IPS DF 19.7 (cell line): ENCODE measurements at places on chromosomes 7 and 10.

GRCh38 chr10:28127881-28128280, 129.0 kb upstream of the ODAD2 start:
- no peak for DNase-seq

DNA sequence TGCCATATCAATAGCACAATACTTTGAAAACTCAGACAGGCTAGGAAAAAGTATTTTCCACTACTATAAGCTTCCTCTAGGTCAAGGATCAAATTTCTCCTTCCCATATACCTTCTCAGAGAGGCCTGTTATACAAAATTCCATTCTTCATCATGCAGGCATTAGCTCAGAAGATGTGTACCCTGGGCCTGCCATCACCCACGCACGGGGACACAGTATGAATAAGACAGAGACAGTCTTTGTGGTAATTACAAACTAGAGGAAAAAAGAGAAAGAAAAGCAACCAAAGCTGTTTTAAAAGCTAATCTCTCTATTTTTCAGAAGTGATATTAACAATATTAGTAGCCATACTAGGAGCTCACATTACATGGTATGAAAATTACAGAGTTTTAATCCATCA, 236.8 kb upstream of the AOAH start:
- DNase-seq = no peak

DNA sequence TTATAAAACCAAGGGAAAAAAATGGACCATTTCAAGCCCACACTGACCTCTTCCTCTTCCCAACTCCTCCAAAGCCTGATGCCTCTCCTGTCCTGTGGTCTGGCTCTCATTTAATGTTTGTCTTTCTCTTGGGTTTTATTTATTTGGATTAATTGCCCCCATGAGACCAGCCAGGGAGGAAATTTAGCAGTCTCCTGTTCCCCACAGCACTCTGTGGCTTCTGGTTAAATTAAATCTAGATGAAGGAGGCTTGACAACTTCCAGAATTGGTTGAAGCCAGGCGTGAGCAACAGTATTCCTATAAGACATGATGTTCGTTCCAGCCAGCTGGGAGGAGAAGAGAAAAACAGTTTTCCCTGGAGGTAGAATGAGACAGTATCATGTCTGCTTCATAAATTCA, 15.1 kb upstream of the PRLHR start:
- no peak for DNase-seq

DNA sequence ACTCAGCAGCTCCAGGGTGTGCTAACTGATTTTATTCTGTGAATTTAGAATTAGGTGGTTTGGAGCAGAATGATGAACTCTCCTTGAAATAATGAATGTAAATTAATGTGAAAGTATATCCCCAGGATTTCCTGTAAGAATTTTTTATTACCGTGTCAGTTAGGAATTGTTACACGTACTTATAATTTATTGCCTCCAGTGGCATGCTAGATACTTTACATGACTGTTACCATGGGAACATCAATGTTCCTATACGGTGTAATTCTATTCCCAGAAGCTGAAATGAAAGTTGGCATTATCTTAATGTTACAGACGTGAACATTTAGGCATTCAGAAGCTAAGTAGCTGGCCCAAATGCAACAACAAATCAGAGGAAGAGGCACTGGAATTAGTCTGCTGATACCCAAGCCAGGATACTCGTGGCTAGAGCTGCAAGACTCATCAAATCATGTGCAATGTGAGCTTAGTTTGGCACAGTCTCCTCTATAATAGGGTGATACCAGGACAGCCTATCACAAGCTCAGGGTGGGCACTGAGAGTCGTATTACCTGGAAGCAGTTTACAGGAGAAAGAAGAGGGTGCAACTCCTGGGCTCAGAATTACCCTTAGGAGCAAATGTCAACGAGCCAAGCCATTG, 30.0 kb upstream of the PRKAR2B start:
- DNase-seq = no peak

GRCh38 chr10:697097-697875, 7.8 kb upstream of the DIP2C start:
- DNase-seq = no peak

GRCh38 chr7:41415471-41416207, 287.3 kb downstream of the INHBA start:
- no peak for DNase-seq

DNA sequence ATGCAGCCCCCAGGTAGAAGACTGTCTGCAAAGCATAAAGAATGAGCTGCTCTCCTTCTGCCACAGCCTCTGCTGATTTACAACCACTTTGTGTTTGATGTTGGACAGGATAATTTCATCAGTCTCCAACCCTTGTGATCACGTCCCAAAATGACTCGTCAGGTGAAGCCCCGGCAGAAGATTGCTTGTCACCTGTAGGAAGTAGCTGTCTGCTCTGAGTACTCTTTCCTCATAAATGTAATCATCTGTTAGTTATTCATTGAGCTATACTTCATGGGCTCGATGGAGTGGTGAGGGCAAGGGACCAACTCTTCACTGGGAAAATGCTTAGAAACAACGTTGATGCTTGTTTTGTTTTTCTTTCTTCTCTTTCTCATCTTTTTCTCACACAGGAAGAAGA, 290.9 kb upstream of the SP8 start:
- no peak for DNase-seq

DNA sequence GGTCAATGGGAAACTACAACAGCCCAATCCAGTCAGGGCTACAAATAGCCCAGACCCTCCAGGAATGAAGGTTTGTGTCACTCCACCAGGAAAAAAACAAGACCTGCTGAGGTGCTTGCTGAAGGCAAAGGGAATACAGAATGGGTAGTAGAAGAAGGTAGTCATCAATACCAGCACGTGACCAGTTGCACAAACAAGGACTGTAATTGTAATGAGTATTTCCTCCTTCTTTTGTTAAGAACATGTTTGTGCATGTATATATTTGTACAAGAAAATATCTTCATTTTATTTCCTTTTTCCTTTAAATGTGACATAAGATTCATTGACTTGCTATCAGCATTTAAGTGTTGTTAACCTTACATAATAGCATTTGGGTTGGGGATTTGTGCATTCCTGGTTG, 229.3 kb downstream of the IMMP2L start:
- DNase-seq = no peak

DNA sequence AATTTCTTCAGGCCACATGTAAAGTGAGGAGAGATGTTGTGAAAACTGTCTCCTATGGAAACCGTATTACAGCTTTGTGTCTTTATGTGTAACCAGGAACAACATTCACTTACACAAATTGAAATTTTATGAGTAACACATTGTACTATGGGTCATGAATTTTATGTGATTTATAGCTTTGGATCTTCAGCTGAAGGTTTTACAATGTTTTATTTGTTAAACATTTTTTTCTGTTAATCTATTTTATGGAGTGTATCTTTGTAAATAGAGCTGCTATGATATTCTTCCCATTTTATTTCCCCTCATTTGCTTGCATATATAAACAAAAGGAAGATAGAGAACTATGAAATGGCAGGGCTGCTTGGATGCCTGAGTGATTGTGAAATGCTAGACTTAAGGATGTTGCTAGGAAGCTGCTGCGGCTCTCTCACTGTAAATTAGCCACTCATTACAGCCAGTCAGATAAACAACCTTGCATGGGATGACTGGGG, 104.5 kb upstream of the PCLO start:
- no peak for DNase-seq

DNA sequence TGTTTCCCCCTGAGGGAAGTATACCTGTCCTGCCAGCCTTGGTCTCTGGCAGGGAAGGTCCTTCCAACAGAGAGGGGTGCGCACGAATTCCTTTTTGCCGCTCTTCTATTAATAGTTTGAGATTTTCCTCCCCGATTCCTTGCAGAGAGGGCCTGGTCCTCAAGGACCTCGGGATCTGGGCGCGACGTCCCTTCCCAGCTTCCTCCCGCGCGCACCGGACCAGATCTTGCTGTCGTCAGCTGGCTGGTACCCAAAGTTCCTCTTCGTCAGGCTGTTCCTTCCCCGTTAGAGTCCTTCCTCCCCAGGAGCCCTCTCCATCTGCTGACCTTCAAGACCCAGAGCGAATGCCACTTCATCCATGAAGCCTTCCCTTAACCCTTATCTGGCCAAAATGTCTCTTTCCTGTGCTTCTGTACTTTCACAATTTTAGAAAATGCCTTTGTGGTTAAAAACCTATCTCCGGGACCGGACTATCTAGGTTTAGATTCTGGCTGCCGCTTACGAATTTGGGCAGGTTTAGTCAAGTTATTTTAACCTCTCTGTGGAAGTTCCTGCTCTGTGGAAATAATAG, 851 bp upstream of the GOT1 start:
- DNase-seq = no peak

DNA sequence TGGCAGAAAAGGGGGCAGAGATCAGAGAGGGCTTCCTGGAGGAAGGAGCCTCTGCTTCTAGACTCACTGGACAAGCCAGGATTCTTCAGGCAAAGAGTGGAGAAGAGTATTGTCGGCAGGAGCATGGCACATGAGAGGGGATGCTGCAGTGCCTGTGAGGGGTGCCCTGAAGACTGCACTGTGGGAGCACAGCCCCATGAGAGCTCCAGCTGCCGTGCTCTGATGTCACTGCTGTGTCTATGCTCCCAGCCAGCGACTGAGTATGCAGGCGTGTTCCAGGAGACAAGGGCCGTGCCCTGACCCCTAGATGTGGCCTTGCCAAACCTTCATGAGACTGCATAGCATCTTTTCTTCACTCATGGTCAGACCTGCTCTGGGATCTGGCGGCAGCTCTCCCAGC, 339.1 kb downstream of the RPS24 start:
- no peak for DNase-seq

DNA sequence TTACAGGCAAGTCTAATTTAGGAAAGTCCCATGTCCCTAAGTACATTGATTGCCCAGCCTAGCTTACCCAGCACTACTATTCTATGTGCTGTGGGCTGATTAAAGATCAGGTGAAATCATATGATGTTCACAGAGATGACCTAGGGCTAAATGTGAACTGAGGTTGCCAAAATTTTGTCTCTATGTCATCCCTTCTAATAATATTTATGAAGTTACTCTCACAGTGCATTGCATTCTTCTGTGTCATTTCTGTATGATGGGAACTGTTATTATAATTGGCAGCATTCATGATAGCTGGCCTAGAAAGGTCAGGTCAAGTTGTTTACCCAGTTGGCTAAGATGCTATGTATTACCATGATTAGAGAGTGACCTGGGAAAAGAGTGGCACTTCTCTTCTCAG, 2.8 kb upstream of the PDK4 start:
- DNase-seq = no peak

GRCh38 chr7:109529712-109530111, 960.0 kb downstream of the DNAJB9 start:
- no peak for DNase-seq

- no peak for DNase-seq
Measured at GRCh38 chr7:1537535-1538412, 7.3 kb downstream of the MAFK start.

- DNase-seq = no peak
Measured at GRCh38 chr10:110058212-110058611, 50.4 kb downstream of the ADD3 start.

GRCh38 chr10:71463111-71463510, 66.4 kb downstream of the CDH23 start:
- DNase-seq = no peak

- DNase-seq = no peak
Measured at GRCh38 chr7:117808910-117809705, 64.1 kb downstream of the CTTNBP2 start.

DNA sequence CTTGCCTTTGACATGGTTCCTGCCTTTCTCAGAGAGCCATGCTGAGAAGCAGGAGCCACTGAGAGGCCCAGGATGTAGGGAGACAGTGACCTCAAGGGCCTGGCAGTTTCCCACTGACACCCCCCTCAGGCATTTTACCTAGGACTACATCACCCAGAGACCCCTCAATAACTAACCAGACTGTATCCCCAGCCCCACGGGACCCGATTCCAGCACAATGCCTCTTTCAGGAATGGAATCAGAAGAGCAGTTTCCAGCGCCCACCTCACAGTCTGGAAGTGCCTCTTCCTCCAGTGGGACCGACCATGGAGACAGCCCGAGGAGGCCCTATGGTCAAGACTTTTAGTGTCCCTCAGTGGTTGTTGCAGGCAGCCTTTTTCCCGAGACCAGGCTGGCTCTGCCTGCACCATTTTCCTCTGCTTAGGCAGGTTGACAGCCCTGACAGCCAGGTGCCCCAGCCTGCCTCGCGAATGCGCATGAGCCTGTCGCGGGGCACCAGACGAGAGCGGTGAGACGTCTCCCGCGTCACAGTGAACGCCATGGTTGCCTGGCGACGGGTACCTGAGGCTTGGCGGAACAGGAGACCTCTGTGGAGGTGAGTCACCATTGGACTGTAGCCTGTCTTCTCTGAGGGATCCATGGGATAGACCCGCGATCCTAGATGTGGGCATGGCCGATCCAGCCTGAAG, 28.4 kb upstream of the ZNF273 start:
- no peak for DNase-seq

DNA sequence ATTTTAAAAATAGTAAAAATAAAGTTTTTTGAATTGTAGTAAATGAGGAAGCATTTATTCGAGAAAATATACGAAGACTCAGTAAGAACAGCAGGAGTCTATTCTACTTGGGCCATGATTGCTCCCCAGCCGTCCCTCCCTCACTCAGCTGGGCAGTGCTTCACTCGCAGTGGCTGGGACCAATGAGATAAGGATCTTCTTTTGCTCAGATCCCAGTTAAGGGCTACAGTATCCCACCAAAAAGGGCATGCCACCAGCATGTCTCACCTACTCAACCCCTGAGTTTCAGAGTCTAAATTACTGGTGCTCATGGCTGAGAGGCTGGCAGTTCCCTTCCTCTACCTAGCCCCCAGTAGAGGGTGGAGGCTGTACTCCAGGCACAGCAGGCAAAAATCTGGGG, 455.7 kb upstream of the PFKP start:
- DNase-seq = no peak

- DNase-seq = no peak
Measured at GRCh38 chr7:49324040-49324439, 399.7 kb downstream of the CDC14C start.

GRCh38 chr7:83970081-83970480, 224.5 kb downstream of the SEMA3A start:
- no peak for DNase-seq

- DNase-seq = no peak
Measured at GRCh38 chr10:92970301-92971070, 90.1 kb upstream of the CYP26C1 start.

DNA sequence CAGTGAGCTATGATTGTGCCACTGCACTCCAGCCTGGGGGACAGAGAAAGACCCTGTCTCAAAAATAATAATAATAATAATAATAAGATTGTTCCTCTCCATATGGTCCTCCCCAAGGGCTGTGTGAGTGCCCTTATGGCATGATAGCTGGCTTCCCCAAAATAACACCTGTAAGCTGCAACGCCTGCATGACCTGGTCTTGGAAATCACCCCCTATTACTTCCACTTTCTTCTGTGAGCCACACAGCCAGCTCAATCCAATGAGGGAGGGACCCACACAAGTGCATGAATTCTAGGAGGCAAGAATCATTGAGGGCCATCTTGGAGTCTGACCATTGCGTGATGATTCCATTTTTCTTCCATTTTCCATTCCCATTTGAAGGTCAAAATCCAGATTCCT, 82.7 kb upstream of the CALN1 start:
- no peak for DNase-seq

- DNase-seq = no peak
Measured at GRCh38 chr7:27181795-27182275, 3.2 kb downstream of the HOXA11 start.
